ENCODE measurements at places on chromosomes 3 and 15.

DNA sequence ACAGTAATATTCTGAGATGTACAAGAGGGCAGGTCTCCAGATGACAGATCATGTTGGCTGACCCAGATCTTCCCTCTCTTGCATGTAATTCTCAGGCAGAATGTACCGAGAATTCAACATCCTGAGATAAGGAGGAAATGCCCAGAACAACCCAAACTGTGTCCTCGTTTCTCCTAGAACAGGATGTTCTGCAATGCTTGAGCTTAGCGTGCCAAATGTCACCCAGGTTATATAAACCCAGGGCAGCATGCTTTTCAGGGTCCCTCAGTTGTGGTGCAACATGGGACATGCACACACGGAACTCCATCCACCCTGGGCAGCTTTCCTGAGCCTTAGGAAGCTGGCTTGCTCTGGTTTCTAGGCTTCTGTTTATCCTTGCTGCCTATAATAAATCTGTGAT lies 102.1 kb upstream of the CMC1 start:
- no peak for DNase-seq

- DNase-seq = no peak
These were observed 73.4 kb upstream of the SLC2A2 start for GRCh38 chr3:171099911-171100310.

- no peak for DNase-seq
These were observed 39.1 kb downstream of the TRPM1 start for GRCh38 chr15:31062310-31062847.

- DNase-seq = no peak
These were observed 31.3 kb upstream of the FOXP1 start for GRCh38 chr3:71614869-71615268.

DNA sequence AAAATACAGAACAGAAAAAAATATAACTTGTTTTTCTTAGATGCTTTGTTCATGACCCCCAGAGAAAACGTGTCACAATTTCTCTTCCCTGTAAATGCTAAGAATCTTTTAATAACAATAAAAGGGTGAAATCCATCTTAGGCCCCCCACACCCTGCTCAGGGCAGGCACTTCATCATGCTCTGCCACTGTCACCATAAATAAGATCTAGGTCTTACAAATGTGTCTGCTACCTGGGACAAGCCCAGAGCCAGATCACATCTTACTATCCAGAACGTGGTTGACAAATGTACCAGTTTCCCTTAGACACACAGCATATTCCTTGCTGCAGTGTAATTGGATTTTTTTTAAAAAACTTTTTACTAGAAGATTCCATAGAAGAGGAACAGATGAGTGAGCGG lies 795.4 kb downstream of the AGBL1 start:
- no peak for DNase-seq

DNA sequence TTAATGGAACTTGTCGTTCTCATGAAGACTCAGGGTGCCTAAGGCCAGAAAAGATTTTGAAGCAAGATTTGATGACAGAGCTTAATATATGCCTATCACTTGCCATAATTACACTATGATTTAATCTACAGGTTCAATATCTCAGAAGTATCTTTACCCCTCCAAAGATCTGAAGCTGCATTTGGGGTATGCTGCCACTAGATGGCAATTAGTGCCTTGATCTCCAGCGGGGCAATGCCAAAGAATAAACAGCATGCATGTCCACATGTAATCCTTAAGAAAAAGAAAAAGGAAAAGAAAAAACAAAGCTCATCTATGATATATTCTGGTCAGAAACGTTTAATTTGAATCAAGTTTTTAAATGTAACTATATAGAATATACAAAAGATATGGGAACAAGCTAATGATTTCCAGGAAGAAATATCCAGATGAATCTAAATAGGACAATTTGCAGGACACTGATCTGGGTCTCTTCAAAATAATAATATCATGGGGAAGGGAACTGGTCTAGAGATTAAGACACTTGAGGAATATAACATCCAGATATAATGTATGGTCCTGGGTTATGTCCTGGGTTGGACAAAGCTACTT lies 55.0 kb upstream of the SOX14 start:
- DNase-seq = no peak

DNA sequence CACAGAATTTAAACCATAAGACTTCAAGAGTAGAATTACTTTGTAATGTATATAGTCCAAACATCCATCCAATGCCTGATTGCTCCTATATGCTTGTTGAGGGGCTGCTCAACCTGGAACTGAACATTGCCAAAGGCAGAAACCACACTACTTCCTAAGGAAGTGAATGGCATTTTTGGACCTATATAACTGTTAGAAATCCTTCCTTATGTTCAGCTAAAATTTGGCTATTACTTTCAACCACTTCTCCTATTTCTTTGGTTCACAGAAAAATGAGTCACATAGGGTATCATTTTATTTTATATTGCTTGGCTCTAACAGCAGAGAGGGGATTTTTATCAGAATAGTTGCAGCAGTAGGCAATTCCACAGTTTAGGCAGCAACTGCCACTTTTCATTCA lies 342.1 kb downstream of the SLC9A9 start:
- DNase-seq = no peak
